ENCODE measurements at places on chromosomes 12 and 14. TPM values are rescaled to one million over a fixed set of nuclear protein-coding genes. Genes with fewer than 3 reads are reported as not detected.

DNA sequence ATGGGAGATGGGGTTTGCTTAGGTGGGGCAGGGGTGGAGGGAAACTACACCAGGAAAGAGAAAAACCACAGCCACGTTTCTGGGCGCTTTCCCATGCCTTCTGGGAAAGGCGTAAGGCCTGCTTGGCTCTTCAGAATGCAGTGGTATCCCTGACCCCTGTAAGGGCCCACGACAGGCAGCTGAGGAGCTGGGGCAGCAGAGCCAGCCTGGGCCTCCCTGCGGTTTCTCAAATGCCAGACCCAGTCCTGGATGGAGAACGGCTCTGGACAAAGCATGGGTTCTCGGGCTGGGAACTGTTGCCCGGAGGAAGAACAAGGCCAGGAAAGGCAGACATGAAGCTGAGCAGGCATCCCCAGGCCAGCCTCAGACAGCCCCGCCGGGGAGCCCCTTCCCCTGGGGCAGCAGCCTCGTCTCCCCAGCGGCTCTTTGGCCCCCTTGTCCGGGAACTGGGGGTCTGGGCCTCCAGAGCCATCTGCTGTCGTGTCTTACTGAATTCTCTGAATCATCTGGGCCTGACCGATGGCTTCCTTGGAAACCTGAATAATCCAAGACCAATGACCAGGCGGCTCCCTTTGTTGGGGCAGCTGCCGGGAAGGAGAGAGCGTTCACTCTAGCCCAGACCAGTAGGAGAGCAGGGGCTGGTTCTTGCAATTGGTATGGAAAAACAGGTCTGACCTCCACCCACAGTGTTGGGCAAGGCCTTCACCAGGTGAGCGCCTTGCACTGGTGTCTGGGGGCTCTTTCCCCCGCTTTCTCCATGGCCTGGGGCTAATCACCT, 64.0 kb upstream of the RIN3 start:
- H3K36me3 ChIP-seq = no peaks in the 10 kb centered on the region
- H3K27ac ChIP-seq = no peak overlapping the region
- H3K4me3 ChIP-seq = no peak overlapping the region
- no peaks in the 10 kb centered on the region for H3K4me1 ChIP-seq
- no peak for DNase-seq

- no peak overlapping the region for H3K4me3 ChIP-seq
- no peaks in the 10 kb centered on the region for H3K4me1 ChIP-seq
- H3K36me3 ChIP-seq = no peaks in the 10 kb centered on the region
- no peak overlapping the region for H3K27ac ChIP-seq
These were observed 31.5 kb downstream of the CFL2 start for GRCh38 chr14:34682787-34683321.

The GYS2 gene
- 0.98 TPM for total RNA-seq

DNA sequence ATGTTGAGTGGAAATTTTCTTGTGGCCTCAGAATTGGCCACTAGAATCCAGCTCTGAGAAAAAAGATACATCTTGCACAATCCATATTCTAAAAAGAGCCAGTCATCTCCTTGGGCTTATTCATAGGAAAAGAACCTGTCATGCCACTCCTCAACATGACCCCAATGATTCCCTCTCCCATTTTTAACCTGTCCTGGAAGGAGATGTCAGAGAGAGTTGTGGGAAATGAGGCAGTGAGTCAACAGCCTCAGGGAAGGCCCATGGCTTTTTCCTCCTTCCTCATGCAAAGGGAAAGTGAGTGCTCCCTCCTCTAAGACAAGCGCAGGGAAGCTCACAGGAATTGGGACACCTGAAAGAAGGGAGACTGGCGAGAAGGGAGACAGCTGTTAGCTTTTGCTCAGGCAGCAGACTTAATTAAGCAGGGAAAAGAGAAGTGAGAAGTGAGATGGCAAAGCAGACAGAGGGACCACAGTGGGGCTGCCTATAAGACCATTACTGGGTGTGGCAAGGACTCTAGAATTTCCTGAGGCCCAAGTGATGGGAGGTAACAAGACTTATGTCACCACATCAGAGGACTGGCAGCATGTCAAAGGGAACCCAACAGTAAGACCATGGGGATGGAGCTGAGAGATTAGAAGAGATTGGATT, 10.2 kb upstream of the DHRS7 start:
- no peaks in the 10 kb centered on the region for H3K4me1 ChIP-seq
- no peaks in the 10 kb centered on the region for H3K27me3 ChIP-seq

The TAS2R46 gene
- 2.0 TPM for total RNA-seq

- H3K4me3 ChIP-seq = peak overlapping the region; percentile 64
- peak; percentile 87 for DNase-seq
- H3K36me3 ChIP-seq = peaks cover 36% of the 10 kb centered on the region
- H3K27me3 ChIP-seq = no peaks in the 10 kb centered on the region
- H3K27ac ChIP-seq = peak overlapping the region; percentile 100
These were observed 1.1 kb downstream of the SP1 start for GRCh38 chr12:53380794-53381730.

DNA sequence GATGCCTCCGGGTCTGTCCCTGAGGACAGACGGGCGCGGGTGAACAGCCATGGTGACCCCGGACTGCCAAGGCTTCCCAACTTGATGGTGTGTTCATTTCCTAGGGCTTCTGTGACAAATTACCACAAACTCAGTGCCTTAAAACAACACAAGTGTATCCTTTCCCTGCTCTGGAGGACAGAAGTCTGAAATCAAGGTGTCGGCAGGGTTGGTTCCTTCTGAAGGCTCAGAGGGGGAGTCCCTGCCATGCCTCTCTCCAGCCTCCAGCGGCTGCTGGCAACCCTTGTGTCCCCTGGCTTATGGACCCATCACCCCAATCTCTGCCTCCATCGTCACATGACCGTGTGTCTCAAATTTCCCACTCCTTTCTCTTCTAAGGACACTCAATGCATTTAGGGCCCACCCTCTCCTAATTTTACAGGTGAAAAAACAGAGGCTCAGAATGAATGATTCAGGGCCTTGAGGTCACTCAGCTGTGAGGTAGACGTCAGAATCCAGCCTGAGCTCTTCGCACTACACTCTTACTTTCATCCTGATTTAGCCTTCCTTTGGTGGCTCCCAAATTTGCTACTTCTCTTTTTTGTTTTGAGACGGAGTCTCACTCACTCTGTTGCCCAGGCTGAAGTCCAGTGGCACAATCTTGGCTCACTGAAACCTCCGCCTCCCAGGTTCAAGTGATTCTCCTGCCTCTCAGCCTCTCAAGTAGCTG, 45.4 kb downstream of the VCPKMT start:
- no peaks in the 10 kb centered on the region for H3K27me3 ChIP-seq
- no peaks in the 10 kb centered on the region for H3K36me3 ChIP-seq
- H3K4me3 ChIP-seq = no peak overlapping the region
- H3K4me1 ChIP-seq = no peaks in the 10 kb centered on the region

DNA sequence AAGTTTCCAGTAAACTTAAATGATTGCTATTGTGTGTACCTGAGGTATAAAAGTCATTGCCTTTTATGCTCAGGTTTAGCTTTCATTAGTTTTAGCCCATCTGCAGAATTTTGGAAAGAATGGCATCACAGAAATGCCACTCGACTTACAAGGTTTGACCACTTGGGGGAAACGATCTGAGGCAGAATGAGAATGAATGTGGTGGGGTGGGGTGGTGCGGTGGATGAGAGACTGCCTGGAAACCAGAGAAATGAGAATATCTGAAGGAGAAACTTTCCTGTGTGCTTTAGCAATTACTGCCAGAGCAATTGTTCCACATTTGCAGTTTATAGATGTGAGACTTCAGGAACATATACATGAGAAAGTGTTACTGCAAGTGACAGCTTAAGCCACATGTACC, 225.4 kb upstream of the PDE3A start:
- H3K4me1 ChIP-seq = no peaks in the 10 kb centered on the region
- H3K4me3 ChIP-seq = no peak overlapping the region

The DDX11 gene
- total RNA-seq = 35.4 TPM

The ADAM21 gene
- total RNA-seq = not detected

The GARIN6 gene
- not detected for total RNA-seq

The MANSC4 gene
- total RNA-seq = not detected

GRCh38 chr12:84016956-84017355, 895.6 kb downstream of the SLC6A15 start:
- H3K27ac ChIP-seq = no peak overlapping the region
- H3K27me3 ChIP-seq = no peaks in the 10 kb centered on the region
- H3K4me1 ChIP-seq = no peaks in the 10 kb centered on the region
- no peaks in the 10 kb centered on the region for H3K36me3 ChIP-seq

GRCh38 chr12:100504804-100505203, 31.1 kb downstream of the NR1H4 start:
- no peak for DNase-seq
- no peaks in the 10 kb centered on the region for H3K4me1 ChIP-seq
- H3K36me3 ChIP-seq = no peaks in the 10 kb centered on the region
- H3K4me3 ChIP-seq = no peak overlapping the region
- no peak overlapping the region for H3K27ac ChIP-seq

GRCh38 chr12:126963825-126964224, 1303.1 kb upstream of the TMEM132C start:
- no peak overlapping the region for H3K4me3 ChIP-seq
- H3K36me3 ChIP-seq = no peaks in the 10 kb centered on the region
- H3K27ac ChIP-seq = no peak overlapping the region
- no peaks in the 10 kb centered on the region for H3K4me1 ChIP-seq
- no peak for DNase-seq
- no peaks in the 10 kb centered on the region for H3K27me3 ChIP-seq

DNA sequence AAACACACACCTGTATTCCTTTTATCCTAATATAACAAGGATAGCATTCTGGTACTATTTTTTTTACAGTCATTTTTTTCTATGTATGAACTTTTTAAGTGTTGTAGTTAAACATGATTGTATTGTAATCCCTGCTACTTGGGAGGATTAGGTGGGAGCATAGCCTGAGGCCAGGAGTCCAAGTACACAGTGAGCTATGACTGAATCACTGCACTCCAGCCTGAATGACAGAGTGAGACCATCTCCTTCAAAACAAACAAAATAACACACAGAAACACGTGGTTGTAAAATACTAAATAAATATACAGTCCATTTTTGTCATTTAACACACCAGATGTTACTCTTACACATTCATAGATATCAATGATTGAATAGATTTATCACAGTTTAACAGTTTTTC, 56.9 kb downstream of the MAP4K5 start:
- H3K4me3 ChIP-seq = no peak overlapping the region
- no peak for DNase-seq
- H3K36me3 ChIP-seq = no peaks in the 10 kb centered on the region
- H3K27me3 ChIP-seq = no peaks in the 10 kb centered on the region
- no peaks in the 10 kb centered on the region for H3K4me1 ChIP-seq

DNA sequence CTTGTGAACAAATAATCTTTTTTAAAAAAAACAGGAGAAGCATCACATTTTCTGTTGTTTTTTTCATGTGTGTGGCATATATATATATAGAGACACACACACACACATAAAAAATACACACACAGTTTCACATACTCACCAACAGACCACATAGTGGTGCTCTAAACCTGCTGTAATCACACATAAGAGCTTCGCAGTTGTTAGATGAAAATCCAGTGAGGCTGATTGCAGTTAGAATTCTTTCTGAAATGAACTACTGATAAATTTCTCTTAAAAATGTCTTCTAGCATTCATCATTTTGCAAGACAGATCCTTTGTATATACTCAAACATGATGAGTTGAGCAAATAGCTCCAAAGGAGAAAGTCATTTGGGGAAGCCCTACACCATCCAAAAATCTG, 434.3 kb upstream of the STXBP6 start:
- H3K36me3 ChIP-seq = no peaks in the 10 kb centered on the region
- H3K4me1 ChIP-seq = no peaks in the 10 kb centered on the region
- H3K27ac ChIP-seq = no peak overlapping the region
- H3K27me3 ChIP-seq = no peaks in the 10 kb centered on the region
- DNase-seq = no peak
- no peak overlapping the region for H3K4me3 ChIP-seq

DNA sequence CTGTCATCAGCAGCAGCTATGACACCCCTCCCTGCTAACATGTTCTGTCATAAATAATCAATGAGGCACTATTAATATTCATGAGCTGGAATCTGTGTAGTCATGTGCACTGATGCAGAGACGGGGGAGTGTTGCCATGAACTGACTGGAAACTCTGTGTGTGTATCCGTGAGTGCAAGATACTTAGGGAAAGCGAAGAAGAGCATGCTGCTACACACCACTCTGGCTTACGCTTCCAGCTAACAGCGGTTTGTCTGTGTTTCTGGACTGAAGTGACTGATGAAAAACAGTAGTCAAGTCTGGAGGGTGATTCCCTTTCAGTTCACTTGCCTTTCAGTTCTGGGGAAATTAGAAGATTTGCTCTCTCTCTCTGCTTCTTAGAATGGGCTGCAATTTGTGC, 249.4 kb downstream of the PDZRN4 start:
- no peaks in the 10 kb centered on the region for H3K4me1 ChIP-seq
- no peaks in the 10 kb centered on the region for H3K36me3 ChIP-seq
- no peak for DNase-seq

The MSI1 gene
- total RNA-seq = 3.7 TPM

The CMTM5 gene
- total RNA-seq = not detected

The ARHGAP9 gene
- 28.7 TPM for total RNA-seq

DNA sequence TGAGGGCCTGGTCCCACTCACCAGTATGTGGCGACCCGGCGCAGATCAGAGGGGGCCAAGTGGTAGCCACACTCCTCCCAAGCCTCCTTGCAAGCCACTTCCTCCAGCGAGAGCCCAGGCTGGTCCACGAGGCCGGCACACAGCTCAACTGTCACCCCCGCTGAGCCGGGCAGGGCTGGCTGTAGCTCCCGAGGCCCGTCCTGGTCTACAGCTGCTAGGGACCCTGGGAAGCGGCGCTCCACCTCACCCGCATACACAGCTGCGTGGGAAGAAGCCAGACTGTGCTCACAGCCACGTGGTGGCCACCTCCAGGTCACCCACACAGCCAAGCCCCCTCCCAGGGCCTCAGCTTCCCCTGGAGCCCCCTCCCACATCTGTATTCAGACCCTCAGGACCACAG, 4.6 kb downstream of the NUDT14 start:
- DNase-seq = no peak
- H3K36me3 ChIP-seq = no peaks in the 10 kb centered on the region
- no peaks in the 10 kb centered on the region for H3K27me3 ChIP-seq
- H3K27ac ChIP-seq = no peak overlapping the region
- no peak overlapping the region for H3K4me3 ChIP-seq
- peaks cover 44% of the 10 kb centered on the region for H3K4me1 ChIP-seq

The SCNN1A gene
- 55.2 TPM for total RNA-seq

DNA sequence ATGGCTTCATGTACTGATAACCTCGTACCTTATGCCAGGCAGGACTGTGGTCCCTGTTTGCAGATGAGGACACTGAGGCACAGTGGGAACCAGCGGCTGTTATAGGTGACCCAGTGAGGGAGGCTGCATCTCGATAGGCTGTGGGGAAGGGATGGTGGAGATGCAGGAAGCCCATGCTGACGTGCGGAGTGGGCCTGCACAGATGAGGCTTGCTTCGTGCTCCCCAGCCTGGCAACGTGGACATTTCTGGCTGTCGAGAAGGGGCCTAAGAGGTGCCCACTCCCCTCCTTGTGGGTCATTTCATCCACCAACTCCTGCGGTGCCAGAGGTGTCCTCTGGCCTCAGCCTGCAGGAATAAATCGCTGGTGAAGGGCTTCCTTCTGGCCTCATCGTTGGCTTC, 107.4 kb downstream of the SLC25A47 start:
- no peak overlapping the region for H3K27ac ChIP-seq
- H3K4me3 ChIP-seq = no peak overlapping the region
- DNase-seq = no peak
- no peaks in the 10 kb centered on the region for H3K4me1 ChIP-seq
- H3K36me3 ChIP-seq = no peaks in the 10 kb centered on the region

The SLIRP gene
- total RNA-seq = 90.1 TPM

The ANKRD13A gene
- total RNA-seq = 108 TPM
